ENCODE measurements at places on chromosomes 7 and 10.

GRCh38 chr7:33041631-33042428 is 20.7 kb downstream of the NT5C3A start:
- DNase-seq = no peak

GRCh38 chr7:144785521-144785920 is 50.3 kb downstream of the TPK1 start:
- DNase-seq = no peak

DNA sequence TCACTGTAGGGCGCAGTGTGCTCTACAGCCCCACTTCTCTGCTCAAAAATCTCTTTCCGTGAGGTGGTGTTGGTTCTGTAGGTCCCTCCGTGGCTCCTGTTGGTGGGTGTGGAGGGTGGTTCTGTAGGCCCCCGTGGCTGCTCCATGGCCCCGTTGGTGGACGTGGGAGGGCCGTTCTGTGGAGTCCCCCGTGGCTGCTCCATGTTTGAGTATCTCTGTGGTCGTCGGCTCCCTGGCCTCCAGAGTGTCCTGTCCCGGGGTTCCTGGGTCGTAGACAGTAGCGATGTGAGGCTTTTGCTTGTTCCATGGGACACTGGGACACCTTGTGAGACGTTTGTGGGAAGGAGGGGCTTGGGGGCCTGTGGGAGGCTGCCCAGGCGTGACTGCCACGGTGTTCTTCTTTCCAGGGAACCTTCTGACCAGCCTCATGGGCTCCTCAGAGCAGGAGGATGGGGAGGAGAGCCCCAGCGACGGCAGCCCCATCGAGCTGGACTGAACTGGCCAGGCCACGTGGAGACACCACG is 18.6 kb downstream of the GET4 start:
- DNase-seq = no peak

DNA sequence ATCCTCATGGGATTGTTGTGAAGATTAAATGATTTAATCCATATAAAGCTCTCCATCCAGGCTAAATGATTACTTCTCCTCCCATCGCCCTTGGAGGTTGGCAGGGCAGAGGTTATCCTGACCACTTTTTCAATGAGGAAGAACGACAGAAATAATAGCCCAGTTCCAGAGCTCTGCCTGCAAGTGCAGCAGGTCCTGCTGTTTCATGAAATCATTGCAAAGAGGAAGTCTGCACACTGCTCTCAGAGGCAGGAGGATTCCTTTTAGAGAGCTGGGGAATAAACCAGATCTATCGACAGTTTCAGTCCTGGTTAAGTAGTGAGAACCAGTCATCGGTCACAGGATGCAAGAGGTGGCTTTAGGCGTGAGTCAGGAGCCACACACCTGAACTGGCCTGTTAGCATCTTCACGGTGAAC is 25.0 kb upstream of the CDH23 start:
- DNase-seq = no peak

GRCh38 chr10:47016564-47016963 is 105.3 kb downstream of the PTPN20 start:
- DNase-seq = no peak

DNA sequence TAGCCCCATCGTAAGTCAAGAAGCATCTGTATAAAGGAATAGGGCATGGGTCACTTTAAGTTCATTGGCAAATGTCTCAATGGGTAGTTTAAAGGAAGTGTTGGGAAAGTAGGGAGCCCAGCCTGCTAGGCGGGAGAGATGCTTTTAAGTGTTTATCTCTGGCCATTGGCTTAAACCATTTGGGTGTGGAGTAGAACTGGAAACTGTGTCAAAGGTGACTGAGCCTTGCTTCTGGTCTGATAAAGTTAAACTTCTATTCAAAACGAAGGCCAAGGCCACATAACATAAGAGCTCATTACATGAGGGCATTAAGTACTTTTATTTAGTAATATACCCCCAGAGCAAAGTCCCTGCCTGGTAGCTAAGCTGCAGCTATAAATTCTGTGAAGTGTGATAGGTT is 148.7 kb downstream of the SPAG6 start:
- DNase-seq = no peak

DNA sequence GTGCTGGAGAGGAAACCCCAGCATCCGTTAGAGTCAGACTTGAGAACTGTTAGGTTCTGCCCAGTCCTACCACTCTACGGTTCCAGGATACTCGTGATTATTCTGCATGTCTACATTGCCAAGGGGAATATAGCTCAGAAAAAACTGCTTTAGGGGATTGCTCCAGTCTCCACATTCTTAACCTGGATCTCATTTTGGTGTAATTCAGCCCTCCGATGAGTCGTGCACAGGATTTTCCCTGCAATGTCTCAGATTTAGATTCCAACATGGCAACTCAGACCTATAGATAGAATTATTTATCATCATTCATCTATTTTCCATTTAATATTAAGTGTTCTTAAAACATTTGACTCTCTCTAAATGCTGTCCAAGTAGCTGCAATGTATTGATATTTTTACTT is 121.1 kb upstream of the ZEB1 start:
- no peak for DNase-seq

DNA sequence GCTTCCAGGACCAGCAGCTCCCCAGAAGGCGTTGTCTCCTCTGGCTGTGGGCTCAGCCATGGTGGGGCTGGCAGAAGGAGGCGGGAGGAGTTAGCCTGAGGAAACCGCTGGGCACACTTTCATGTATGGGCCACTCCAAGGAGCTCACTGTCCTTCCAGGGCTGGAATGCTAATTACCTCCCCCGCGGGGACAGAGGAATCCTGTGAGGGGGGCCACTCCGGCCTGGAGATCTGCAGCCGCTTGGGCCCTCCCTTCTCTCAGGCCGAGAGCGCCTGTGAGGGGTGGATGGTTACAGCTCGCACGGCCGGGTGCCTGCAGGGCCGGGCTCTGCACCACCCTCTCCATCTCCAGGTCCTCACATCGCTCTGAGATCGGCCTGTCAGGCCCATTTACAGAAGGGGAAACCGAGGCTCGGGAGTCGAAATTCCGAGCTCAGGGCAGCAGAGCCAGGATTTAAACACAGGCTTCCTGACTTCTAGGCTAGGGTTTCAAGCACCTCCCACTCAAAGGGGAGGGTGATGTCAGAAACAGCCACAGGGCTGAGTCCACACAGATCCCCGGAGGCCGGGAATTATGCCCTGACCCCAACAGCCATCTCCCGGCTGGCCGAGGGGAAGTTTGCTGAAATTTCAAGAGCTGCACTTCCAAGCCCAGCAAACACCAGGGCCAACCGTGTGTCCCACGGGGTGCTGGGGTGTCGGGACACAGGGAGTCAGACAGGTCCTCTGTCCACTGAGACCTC is 59.1 kb downstream of the PDGFA start:
- DNase-seq = no peak

- DNase-seq = no peak
These were observed 54.7 kb downstream of the STEAP1B start for GRCh38 chr7:22445140-22445743.

DNA sequence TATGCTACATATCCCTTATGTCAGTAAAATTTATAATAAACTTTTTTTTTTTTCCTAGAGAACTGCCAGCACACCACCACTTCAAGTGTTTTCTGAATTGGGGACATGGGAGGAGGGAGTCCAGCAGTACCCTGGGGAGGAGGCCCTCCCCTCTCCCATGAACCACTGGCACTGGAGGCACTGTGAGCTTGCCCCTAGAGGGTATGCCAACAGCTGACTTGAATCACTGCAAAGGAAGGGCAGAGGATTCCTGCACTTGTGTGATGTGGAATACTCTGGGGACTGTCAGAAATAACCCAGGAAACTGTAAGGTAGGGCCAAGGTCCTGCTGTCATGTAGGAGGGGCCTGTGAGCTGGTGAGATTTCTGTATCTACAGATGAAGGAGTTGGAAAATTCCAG is 8.5 kb upstream of the ARMS2 start:
- no peak for DNase-seq

GRCh38 chr10:6840201-6840691 is 260.2 kb upstream of the PRKCQ start:
- no peak for DNase-seq

GRCh38 chr10:106226828-106227227 is 937.7 kb downstream of the SORCS1 start:
- no peak for DNase-seq

- no peak for DNase-seq
These were observed 23.0 kb downstream of the MKI67 start for GRCh38 chr10:128103229-128103714.

DNA sequence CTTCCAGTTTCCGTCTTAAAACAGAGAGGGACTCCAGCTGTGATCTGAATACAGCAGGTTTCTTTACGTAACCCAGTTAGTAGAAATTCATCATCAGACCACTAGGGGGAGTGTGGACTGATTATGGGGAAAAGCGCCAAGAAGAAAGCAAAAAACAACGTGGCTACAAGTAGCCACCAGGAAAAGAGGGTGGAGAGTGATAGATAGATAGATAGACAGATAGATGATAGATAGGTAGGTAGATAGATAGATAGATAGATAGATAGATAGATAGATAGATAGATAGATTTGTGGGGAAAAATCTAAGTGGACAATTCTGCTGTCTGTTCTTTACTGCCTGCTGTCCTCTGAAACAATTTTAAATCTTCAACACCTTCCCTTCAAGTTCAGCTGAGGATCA is 12.7 kb upstream of the AKR1B10 start:
- DNase-seq = no peak

DNA sequence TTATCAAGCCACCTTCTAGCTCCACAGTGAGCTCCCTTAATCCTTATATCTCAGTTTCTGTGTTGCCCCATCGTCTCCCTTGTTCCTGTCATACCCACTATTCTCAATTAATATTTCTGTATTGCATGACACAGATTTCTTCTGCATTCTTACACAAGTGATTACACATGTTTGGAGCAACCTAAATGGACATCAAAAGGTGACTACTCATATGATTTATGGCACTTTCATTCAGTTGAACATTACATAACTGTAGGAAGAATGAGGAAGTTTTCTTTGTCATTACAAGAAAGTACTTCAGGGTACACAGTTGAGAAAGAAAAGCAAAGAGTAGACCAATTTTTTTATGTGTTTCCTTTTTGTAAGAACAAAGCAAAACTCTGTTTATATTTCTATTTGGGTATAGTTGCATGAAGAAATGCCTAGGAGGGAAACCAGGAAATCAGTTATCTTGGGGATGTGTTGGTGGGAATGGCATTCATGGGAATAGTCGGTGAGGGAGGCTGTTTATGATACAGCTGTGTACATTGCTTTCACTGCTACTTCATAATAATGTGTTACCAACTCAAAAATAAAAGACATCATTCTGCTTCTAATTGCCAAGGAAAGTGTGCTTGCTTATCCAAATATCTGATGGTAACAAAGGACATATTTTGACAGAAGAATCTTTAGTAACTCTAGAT is 23.6 kb upstream of the PRSS37 start:
- no peak for DNase-seq

GRCh38 chr7:71281261-71281660 is 149.3 kb downstream of the GALNT17 start:
- no peak for DNase-seq

GRCh38 chr7:4668510-4668847 is 13.6 kb upstream of the FOXK1 start:
- DNase-seq = no peak

GRCh38 chr7:17444673-17445072 is 146.2 kb downstream of the AHR start:
- DNase-seq = no peak

DNA sequence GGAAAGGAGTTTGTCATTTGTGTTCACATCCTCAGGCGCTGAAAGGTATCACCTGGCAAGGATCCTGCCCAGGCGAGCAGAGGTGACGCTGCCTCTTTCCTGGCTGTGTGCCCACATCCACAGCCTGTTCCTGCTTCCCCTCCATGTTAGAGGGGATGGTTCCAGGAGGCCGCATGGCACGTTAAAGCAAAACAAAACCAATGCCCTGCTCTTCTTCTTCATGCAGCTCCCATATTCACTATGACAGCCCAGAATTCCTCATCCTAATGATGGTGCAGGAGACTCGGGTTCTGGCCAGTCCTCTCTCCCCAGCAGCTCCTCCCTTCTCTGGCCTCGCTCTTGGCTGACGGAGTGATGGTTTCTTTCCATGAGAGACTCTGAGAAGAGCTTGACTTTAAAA is 678.5 kb upstream of the ANKRD30A start:
- no peak for DNase-seq

DNA sequence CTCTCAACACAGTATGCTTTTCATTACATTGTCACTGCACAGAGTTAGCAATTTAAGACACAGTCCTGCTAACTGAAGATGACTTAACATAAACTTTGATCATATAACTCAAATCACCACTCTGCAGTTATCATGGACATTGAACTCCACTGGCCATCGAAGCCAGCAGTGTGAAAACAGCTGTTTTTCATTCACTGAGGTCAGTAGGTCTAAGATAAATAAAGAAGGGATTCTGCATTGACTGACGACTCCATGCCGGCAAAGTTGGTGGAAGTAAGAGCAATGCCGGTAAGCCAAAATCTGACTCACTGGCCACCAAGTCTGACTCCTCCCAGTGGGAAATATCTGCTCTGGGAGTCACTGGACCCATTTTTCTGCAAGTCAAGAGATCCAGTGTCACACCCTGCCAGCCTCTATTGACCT is 449.9 kb upstream of the ANKRD30A start:
- DNase-seq = no peak

DNA sequence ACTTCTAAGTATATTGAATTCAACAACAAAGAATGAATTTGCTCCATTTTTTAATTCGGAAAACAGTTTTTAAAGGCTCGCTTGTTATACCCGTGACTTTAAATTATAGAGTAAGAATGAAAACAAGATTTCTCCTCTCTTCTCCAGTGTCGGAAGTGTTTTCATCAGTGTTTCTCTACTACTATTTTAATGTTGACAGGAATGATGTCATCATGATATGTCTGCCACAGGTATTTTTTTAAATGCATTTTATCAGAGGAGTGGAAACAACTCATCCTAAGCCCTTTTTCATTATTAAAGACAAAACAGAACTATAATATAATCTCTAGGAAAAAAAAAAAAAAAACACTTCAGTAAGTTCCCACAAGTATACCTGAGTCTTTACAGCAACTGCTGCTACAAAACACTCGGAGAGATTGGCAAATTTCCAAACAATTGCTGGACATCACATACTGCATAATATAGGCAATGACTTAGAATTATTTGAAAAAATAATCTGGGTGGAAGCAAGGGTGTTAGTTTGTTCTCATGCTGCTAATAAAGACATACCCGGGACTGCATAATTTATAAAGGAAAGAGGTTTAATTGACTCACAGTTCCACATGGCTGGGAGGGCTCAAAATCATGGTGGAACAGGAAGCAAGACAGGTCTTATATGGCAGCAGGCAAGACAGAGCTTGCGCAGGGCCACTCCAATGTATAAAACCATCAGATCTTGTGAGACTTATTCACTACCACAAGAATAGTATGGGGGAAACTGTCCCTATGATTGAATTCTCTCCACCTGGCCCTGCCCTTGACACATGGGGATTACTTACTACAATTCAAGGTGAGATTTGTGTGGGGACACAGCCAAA is 4.8 kb upstream of the RNF32 start:
- DNase-seq = no peak
